NCI-H82 (cell line): ENCODE measurements at places on chromosomes 4 and X.

- DNase-seq = no peak
Measured at GRCh38 chr4:95178938-95179337, 369.8 kb downstream of the UNC5C start.

- DNase-seq = peak; percentile 65
Measured at GRCh38 chrX:151713849-151714248, 2.0 kb upstream of the FATE1 start.

DNA sequence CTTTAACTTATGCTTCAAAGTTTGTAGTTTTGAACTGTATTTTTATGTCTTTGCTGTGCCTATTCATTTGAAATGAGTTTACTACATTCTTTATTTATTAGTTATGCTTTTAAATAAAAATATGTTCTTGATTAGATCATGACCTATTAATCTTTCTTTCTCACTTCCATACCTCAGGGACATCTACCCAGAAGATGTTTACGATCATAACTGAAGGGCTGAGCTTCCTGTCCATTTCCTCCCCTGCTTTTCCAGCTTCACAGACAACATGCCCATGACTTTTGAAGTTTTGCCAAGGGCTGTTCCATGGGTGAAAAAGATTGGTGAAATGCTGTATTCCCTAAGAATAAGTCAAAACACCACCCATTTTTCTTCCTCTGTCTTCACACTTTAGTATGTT lies 99.7 kb upstream of the DDIT4L start:
- DNase-seq = no peak

GRCh38 chr4:93317057-93317456 lies 511.5 kb upstream of the ATOH1 start:
- peak; percentile 48 for DNase-seq

- no peak for DNase-seq
Measured at GRCh38 chr4:152898606-152899005, 37.5 kb upstream of the FHDC1 start.
